ENCODE measurements at places on chromosomes 2 and 18.

GRCh38 chr18:28422577-28422976, 245.6 kb upstream of the CDH2 start:
- no peak for DNase-seq

- no peak for DNase-seq
These were observed 235.4 kb downstream of the RAD51AP2 start for GRCh38 chr2:17282826-17283225.

GRCh38 chr2:235850771-235851551, 317.2 kb downstream of the GBX2 start:
- DNase-seq, result no peak

GRCh38 chr2:179622635-179623300, 238.6 kb downstream of the ZNF385B start:
- DNase-seq, result no peak

GRCh38 chr2:173969886-173970285, 4.7 kb upstream of the SP3 start:
- no peak for DNase-seq

- DNase-seq, result no peak
These were observed 131.6 kb downstream of the CDH2 start for GRCh38 chr18:28045176-28045810.
